ENCODE measurements at places on chromosomes 11 and 22. TPM values are rescaled to one million over a fixed set of nuclear protein-coding genes. Genes with fewer than 3 reads are reported as not detected.
A peak's percentile ranks its signal among the peaks of the same experiment; 100 is the strongest.

JHY gene
- 8.7 TPM for polyA plus RNA-seq

DNA sequence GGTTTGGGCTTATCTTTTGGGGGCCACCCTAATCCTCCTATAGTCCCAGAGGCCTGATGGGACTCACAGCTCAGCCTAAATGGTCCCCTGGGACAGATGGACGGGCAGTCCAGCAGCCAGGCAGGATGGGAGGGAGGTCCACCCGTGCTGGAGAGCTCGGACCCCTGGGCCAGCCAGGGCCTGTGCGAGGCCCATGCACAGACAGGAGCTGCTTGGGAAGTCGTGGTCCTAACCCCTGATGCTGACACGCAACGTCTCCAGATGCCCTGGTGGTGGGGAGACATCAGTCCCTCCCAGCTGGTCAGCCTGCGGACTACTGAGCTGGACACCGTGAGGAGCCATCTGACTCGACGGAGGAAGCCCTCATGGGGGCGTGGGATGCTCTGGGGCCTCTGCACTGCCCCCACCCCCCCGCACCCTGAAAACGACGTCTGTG, 31.2 kb upstream of the MUC5AC start:
- DNase-seq, result no peak

- peak; percentile 89 for DNase-seq
Measured at GRCh38 chr11:120168960-120169681, 31.2 kb upstream of the TRIM29 start.

DNA sequence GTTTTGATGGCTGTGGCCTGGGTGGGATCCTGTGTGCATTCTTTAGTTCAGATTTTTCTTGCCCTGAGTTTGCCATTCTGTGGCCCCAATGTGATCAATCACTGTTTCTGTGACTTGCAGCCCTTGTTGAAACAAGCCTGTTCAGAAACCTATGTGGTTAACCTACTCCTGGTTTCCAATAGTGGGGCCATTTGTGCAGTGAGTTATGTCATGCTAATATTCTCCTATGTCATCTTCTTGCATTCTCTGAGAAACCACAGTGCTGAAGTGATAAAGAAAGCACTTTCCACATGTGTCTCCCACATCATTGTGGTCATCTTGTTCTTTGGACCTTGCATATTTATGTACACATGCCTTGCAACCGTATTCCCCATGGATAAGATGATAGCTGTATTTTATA, 620 bp downstream of the OR4C16 start:
- no peak for DNase-seq

TMEM45B gene
- 2.9 TPM for polyA plus RNA-seq

ART1 gene
- not detected for polyA plus RNA-seq

LGR4 gene
- 22.2 TPM for polyA plus RNA-seq

GRCh38 chr22:24129980-24130379, 51.3 kb upstream of the SUSD2 start:
- DNase-seq, result peak; percentile 21

- no peak for DNase-seq
Measured at GRCh38 chr11:47400768-47401279, 7.6 kb upstream of the SLC39A13 start.

GRIK4 gene
- 7.8 TPM for polyA plus RNA-seq

ME3 gene
- polyA plus RNA-seq, result 32.9 TPM

DNA sequence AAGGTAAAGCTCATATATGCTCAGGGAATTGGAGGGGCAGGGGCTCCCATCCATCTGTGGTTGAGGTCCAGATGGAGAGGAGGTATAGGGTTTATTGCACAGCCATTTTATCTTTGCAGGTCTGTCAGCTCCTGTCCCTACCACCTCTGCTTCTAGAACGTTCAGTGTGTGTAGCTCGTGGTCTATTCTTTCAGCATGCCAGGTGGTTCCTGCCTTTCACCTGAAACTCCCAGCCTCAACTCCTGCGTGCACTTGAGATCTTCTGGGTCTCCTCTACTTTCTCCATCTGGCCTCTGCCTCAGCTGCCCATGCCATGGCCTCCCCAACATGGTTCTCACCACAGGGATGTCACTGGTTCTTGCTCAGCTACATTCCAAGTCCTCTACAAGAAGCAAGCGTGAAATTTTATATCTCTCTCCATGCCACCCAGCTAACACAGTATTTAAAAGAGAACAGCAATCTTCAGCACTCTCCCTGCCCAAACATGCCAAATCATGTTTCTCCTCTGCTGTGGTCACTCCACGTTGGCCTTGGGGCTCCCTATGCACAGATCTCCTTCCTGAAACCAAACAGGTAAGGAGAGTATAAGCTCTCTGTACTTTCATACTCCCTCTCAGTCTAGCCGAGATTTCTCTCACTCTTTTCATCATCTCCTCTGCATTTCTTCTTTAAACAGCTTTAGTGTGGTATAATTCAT, 157.8 kb upstream of the TRPC6 start:
- DNase-seq, result no peak

GRCh38 chr11:2511421-2512369, 66.9 kb downstream of the KCNQ1 start:
- peak; percentile 41 for DNase-seq

CBLIF gene
- polyA plus RNA-seq, result not detected

- no peak for DNase-seq
Measured at GRCh38 chr11:2858995-2859698, 26.4 kb downstream of the CDKN1C start.

DNA sequence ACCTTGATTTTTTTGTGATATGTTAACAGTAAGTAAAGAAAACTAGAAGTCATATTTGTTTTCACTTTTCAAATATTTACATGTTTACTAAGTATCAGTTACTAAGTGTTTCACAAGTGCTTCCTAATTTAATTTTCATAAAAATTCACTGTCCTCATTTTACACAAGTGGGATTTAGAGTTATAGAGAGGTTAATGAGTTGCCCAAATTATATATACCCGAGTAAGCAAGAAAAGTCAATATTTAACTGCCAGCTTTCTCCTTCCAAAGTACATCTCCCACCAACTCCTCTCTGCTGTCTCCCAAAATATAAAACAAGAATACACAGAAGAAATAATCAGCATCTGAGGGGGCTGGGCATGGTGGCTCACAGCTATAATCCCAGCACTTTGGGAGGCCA, 896.7 kb upstream of the ANO3 start:
- DNase-seq, result no peak

SC5D gene
- polyA plus RNA-seq, result 41.8 TPM

CCDC87 gene
- polyA plus RNA-seq, result 0.10 TPM
